ENCODE measurements at places on chromosomes 6 and 20. TPM values are rescaled to one million over a fixed set of nuclear protein-coding genes. Genes with fewer than 3 reads are reported as not detected.

Gene HSPA12B
- total RNA-seq, result 0.88 TPM

Gene DLL1
- 5.9 TPM for total RNA-seq

Gene LPA
- not detected for total RNA-seq

Gene DPPA5
- not detected for total RNA-seq

Gene DNAH8
- not detected for total RNA-seq

Gene ZNF165
- total RNA-seq, result 0.16 TPM

Gene SNAI1
- total RNA-seq, result 12.4 TPM

Gene CENPB
- total RNA-seq, result 84.6 TPM

Gene LAMA4
- total RNA-seq, result 124 TPM

Gene ZNF343
- total RNA-seq, result 9.6 TPM

Gene CST1
- total RNA-seq, result 171 TPM

Gene CD93
- 8.6 TPM for total RNA-seq

Gene RBM24
- total RNA-seq, result 6.1 TPM

Gene SLC22A16
- not detected for total RNA-seq

Gene PROCR
- 80.6 TPM for total RNA-seq
